ENCODE measurements at places on chromosomes 2 and 18.

DNA sequence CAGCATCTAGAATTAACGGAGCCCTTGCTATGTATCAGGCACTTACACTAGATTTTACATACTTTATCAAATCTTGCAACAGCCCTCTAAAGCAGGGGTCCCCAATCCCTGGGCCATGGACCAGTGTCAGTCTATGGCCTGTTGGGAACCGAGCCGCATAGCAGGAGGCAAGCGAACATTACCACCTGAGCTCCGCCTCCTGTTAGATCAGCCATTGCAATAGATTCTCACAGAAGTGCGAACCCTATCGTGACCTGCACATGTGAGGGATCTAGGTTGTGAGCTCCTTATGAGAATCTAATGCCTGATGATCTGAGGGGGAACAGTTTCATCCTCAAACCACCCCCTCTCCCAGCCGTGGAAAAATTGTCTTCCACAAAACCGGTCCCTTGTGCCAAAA, 13.4 kb downstream of the DNAJB2 start:
- DNase-seq: no peak

DNA sequence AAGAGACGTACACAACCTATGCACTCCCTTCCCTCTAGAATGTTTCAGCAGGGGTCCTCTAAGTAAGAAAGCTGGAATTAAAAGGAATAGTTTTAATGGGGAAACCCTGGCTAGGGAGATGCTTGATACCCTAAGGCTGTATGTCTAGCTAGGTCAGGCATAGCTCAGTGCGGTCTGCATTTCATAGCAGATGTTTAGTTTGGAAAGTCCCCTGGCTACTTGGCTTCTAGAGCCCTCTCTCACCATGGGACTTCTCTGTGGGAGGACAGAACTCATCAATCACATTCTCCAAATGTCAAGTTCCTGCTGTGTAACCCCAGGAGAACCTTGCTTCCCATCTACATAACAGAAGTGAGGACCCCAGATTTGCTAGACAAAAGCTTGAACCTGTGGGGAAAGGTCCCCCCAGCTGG, 24.1 kb upstream of the ANXA4 start:
- no peak for DNase-seq

- DNase-seq: no peak
Measured at GRCh38 chr2:167103028-167103756, 214.9 kb downstream of the XIRP2 start.

- no peak for DNase-seq
Measured at GRCh38 chr2:226137201-226137811, 662.3 kb downstream of the IRS1 start.

DNA sequence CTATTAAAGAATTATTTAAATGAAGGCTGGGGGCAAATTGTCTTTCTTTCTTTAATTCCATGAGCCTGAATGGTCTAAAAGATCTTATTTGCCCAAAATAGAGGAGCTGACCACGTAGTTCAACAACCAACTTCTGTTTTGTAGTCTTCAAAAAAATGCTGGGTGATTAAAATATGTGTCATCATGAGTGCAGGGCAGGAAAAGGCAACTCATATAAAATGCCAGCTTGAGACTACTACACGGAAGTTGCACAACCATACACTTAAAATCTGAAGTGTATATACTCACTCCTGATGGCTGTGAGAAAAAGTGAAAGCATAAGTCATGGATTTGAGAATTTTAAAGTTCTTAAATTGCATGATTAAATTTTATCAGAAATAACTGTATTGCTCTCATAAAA, 210.9 kb downstream of the DYM start:
- no peak for DNase-seq

- DNase-seq: no peak
Measured at GRCh38 chr18:49090901-49091300, 140.1 kb upstream of the SMAD7 start.

- no peak for DNase-seq
Measured at GRCh38 chr2:207265869-207266268, 100.1 kb upstream of the KLF7 start.

DNA sequence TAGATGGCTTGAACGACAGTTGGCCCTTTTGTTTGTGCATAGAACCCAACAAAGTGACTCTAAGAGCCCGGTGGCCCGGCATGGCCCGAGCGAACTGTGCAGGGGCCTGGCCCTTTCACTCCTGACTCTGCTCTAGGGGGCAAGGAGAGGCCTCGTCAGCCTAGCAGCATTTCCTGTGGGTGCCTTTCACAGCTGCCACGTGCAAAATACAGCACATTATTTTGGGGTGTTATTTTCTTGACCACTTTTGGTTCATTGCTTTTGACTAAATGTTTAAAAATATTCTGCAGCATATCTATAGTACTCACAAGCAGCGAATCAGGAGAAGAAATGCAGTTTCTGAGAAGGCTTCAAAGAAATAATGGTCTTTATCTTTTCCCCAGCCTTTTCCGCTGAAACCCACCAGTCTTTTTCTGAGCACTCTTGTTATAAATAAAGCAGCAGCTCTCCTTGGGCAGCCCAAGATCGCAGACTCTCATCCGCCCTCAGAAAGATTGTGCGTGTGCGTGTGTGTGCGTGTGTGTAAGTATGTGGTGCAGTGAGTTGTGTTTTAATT, 31.3 kb downstream of the DGKD start:
- DNase-seq: no peak

GRCh38 chr2:132646540-132647108, 23.4 kb downstream of the LYPD1 start:
- no peak for DNase-seq

GRCh38 chr2:212424082-212424481, 114.5 kb downstream of the ERBB4 start:
- DNase-seq: no peak

GRCh38 chr2:145800151-145801091, 1280.5 kb upstream of the ZEB2 start:
- DNase-seq: no peak

GRCh38 chr2:238461491-238461890, 34.8 kb downstream of the ASB1 start:
- DNase-seq: no peak

Measured in T follicular helper cell (primary cell).